ENCODE measurements at places on chromosomes 2 and 18.

DNA sequence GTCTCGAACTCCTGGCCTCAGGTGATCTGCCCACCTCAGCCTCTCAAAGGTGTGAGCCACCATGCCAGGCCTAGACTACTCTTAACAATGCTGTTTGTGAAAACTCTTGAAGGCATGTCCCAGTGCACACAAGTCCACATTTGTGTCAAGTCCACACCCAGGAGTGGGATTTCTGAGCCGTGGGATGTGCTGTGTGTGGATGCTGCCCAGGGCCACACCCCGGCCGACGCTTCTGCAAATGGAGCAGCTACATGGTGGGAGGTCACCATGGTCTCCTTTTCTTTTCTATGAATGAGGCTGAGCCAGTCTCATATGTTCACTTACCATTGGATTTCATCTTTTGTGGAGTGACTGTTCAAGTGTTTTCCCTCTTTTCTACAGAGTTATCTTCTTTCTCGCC is 15.8 kb downstream of the SNED1 start:
- H3K27ac ChIP-seq: no peak overlapping the region
- no peaks in the 10 kb centered on the region for H3K36me3 ChIP-seq
- peaks cover 30% of the 10 kb centered on the region for H3K27me3 ChIP-seq
- H3K4me3 ChIP-seq: no peak overlapping the region
- no peak for DNase-seq
- no peaks in the 10 kb centered on the region for H3K4me1 ChIP-seq

GRCh38 chr2:188629753-188630527 is 338.3 kb downstream of the GULP1 start:
- H3K36me3 ChIP-seq: no peaks in the 10 kb centered on the region
- no peaks in the 10 kb centered on the region for H3K27me3 ChIP-seq
- H3K4me1 ChIP-seq: no peaks in the 10 kb centered on the region

DNA sequence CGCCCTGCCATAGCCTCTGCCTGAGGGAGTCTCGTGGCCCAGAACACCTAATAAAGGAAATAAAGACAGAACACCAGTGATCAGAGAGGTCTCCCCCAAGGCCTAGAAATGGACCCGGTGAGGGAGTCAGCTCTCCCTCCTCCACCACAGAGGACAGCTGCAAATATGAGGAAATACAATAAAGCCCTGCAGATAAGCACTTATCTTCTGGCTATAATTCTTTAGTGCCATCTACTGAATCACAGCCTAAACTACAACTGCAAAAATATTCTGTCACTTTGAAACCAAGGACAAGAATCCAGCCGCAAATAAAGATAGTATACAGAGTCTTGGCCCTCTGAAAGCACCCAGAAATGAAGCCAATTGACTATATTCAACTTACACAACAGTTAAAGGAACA is 42.4 kb upstream of the TACR1 start:
- H3K4me1 ChIP-seq: no peaks in the 10 kb centered on the region
- H3K36me3 ChIP-seq: no peaks in the 10 kb centered on the region
- no peak overlapping the region for H3K27ac ChIP-seq
- no peaks in the 10 kb centered on the region for H3K27me3 ChIP-seq
- peak; percentile 38 for DNase-seq

DNA sequence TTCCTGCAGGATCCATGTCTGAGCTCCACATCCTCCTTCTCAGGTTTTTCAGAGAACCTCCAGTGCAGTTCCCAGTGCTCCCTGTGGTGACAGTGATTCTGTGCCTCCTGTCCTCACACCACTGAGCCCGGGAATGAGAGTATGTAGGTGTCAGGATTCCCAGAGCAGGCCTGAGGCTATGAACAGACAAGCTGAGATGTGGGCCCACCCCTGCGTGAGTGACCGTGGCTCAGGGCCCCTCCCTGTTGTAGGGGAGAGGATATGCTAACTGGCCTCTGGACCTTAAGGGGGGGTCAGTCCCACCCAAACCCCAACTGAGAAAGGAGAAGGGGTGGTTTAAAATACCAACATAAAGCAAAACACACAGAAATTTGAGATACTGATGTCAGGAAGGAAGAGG is 104.8 kb upstream of the RAB12 start:
- no peak overlapping the region for H3K4me3 ChIP-seq
- H3K27ac ChIP-seq: no peak overlapping the region
- no peaks in the 10 kb centered on the region for H3K27me3 ChIP-seq
- H3K36me3 ChIP-seq: no peaks in the 10 kb centered on the region

GRCh38 chr2:60481257-60481656 is 72.2 kb downstream of the BCL11A start:
- H3K36me3 ChIP-seq: no peaks in the 10 kb centered on the region
- no peaks in the 10 kb centered on the region for H3K27me3 ChIP-seq
- H3K27ac ChIP-seq: no peak overlapping the region
- H3K4me1 ChIP-seq: peaks cover 22% of the 10 kb centered on the region

Measured in MM.1S (cell line).